ENCODE measurements at places on chromosomes 2 and 18.

- DNase-seq = no peak
Observed at GRCh38 chr18:75116809-75117208, 92.1 kb downstream of the PTGR3 start.

DNA sequence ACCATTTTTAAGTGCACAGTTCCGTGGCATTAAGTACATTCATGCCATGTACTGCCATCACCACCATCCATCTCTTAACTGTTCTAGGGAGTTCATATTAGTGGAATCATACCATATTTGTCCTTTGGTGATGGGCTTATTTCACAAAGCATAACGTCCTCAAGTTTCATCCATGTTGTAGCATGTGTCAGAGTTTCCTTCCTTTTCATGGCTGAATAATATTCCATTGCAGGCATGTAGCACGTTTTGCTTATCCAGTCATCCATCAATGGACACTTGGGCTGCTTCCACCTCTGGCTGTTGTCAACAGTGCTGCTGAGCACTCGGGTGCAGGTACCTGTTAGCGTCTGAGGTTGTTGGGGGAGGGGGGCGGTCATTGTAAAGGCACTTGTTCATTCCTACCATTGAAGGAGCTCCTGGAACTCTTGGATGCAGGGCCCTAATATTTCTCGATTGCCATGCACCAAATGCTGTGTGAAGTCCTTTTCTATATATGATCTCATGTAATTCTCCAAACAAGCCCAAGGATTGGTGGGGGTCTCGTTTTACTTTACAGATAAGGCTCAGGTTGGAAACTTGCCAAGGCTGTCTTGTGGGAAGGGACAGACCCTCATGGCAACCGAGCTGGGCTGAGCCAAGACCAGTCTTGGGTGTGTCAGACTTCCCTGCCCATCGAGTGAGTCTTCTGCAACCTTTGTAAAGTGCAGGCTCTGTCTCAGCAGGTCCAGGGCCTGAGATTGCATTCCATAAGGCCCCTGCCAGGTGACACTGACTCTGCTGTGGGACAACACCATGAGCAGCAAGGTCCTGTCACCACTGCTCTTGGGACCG is 42.9 kb upstream of the SH3RF3 start:
- no peak for DNase-seq

- DNase-seq = no peak
Observed at GRCh38 chr2:235966396-235966795, 201.8 kb downstream of the GBX2 start.

DNA sequence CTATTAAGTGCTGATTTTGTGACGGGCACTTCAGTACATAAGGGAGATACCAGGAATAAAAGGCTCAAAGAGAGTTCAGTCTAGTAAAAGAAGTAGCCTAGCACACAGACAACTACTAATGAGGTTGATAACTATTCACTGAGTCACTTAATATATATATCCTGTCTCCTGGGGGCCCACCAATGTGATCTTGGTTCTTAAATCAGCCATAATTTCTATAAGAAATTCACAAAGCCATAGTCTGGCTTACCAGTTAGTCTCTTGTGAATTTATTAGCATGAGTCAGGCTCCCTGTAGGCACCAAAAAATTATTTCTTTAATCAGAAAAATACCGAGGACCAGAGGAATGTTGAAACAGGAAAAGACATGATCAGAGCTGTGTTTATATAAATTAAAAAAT is 10.4 kb downstream of the KCNE4 start:
- no peak for DNase-seq

- DNase-seq = no peak
Observed at GRCh38 chr2:219634171-219634940, 6.9 kb downstream of the SLC4A3 start.

- DNase-seq = no peak
Observed at GRCh38 chr2:207395535-207396251, 134.1 kb upstream of the CREB1 start.

GRCh38 chr2:112907001-112907949 is 3.7 kb upstream of the IL37 start:
- DNase-seq = no peak

GRCh38 chr2:172461591-172462372 is 34.4 kb downstream of the ITGA6 start:
- DNase-seq = peak; percentile 22

DNA sequence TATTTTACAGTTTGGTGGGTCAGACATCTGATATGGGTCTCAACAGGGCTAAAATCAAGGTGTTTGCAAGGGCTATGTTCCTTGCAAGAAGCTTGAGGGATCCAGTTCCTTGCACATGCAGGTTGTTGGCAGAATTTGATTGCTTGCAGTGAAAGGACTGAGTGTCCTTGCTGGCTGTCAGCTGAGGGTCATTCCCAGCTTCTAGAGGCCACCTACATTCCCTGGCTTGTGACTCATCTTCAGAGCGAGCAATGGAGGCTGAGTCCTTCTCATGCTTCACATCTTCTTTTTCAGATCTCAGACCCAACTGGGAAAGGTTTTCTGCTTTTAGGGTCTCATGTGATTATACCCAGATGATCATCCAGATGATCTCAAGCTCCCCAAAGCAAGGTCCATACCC is 12.4 kb downstream of the MEX3C start:
- no peak for DNase-seq

- no peak for DNase-seq
Observed at GRCh38 chr2:4873364-4873763, 818.8 kb upstream of the SOX11 start.

GRCh38 chr2:10027660-10028330 is 15.6 kb upstream of the KLF11 start:
- no peak for DNase-seq

- DNase-seq = no peak
Observed at GRCh38 chr2:240997856-240998705, at the start of gene SNED1. SNED1 (plus strand) TSS chr2:240998618; CDS start chr2:240998838, 220 bp downstream.

DNA sequence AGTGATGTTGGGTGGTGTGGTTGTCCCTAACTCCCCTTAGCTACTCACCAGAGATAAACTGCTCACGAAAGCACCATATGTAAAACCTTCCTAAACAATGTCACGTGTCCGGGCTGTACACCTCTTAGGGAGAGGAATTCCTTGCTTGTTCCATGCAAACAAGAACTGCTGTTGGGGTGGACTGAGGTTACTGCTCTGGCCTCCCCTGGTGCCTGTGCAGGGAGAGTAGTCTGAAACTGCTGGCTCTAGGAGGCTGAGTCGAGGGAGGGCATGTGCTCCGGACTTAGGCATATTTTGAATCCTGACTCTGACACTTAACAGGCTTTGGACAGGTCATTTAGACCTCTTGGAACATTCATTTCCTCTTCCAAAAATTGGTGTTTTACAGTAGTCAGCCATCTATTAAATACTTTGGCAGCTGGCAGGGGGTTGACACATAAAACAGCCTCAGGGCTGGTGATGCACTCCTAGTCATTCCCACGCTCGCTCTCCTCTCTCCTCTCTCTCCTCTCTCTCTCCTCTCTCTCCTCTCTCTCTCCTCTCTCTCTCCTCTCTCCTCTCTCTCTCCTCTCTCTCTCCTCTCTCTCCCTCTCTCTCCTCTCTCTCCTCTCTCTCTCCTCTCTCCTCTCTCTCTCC is 10.6 kb downstream of the THNSL2 start:
- no peak for DNase-seq

DNA sequence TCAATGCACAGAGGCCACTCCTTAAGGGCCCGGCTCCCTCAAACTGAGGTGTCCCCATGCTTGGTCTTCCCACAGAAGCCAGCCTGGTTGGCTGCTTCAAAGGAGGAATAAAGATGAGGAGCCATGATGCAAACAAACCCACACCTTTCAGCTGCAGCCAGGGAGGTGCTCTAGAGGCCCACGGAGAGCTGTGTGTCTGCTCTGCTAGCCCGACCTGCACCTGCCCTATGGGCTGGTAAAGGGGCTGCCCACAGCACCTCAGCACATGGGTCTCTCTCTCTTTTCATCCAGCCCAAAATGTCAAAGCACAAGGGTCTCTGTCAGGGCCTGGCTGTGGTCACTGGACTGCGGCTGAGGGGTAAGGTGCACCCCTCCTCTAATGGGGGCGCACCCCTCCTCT is 132.1 kb downstream of the MSH2 start:
- no peak for DNase-seq

DNA sequence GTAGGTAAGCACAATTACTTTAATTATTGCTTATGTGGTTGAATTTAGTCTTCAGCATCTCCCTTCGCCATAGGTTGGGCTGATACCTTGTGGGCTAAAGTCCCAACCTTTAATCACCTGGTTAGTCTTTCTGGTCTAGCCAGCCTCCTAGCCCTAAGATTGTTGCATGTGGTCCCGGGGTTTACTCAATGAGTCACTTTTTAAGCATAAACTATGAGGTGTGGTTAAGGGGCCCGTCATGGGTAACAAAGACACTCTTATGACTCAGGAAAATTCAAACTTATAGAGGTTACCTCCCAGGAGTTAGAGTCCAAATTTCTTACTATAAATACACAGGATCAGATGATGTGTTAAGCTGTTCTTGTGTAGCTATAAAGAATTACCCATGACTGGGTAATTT is 841.6 kb downstream of the TRIB2 start:
- DNase-seq = no peak

DNA sequence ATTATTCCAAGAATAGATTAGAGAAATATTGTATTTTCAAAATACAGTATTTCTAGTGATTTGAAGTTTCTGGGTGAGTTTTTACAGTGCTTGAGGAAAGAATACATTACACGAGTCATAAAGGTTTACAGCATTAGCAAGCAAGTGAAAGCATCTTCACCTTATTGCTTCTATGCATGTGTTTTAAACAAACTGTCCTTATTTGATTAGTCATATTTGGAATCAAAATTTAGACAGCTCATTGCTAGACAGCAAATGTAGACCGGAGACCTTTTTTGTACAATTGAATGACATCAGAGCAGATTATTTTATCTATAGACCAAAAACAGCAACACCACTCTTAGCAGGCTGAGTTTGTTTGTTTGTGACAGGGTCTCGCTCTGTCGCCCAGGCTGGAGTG is 69.2 kb downstream of the FAM161A start:
- DNase-seq = no peak

All from NCI-H2107 (cell line).